ENCODE measurements at places on chromosomes 1 and 21. TPM values are rescaled to one million over a fixed set of nuclear protein-coding genes. Genes with fewer than 3 reads are reported as not detected.

The RGS8 gene
- total RNA-seq, result not detected

The RHEX gene
- 0.55 TPM for total RNA-seq

The OLFML3 gene
- 0.42 TPM for total RNA-seq

The FAM78B gene
- 0.22 TPM for total RNA-seq

The TNFRSF4 gene
- 15.5 TPM for total RNA-seq

The CD101 gene
- total RNA-seq, result 2.6 TPM

The KCNE1 gene
- 0.17 TPM for total RNA-seq

- DNase-seq, result no peak
Observed at GRCh38 chr1:118987468-118988185, 516 bp downstream of the TBX15 start.

DNA sequence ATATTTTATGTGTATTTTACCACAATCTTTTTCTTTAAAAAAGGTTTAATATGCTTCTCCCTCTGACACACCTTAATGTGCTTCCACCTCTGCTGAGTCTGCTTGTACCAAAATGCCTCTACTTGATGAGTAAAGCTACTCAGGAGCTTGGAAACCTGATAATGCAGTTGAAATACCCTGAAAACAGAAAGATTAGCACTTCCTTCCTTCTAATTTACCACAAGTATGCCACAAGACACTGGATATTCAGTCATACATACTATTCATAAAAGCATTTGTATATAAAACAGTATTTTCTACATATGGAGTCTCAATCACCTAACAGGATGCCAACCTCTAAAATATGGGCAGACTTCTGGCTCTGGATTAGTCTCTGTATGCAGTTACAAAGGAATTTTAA, 55.0 kb downstream of the SLC35D1 start:
- DNase-seq, result no peak

GRCh38 chr1:200496937-200497336, 87.1 kb upstream of the ZNF281 start:
- DNase-seq, result no peak

DNA sequence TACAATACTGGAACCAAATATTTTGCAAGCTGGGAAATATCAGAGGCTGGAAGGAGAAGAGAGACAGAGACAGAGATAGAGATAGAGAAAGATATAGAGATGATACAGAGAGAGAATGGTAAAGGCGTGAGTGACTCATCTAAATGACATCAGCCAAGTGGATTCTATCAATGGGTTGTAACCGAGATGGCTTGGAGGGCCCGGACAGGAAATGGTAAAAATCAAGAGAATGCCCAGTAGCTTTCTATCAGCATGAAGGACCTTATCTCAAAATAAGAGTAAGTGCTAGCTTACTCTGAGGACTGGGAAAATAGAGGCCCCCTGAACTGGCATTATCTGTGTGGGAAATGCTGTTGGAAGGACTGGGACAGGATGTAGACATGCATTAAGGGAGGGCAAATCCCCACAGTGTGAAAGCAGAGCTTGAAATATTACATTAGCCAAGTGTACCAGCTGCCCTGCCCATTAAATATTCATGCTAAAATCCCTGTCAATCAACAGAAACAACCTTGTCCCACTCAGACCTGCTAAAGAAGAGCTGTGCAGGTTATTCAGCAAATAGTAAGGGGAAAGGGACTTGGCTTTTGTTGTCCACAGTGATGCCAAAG, 76.6 kb upstream of the ZNF644 start:
- DNase-seq, result no peak

DNA sequence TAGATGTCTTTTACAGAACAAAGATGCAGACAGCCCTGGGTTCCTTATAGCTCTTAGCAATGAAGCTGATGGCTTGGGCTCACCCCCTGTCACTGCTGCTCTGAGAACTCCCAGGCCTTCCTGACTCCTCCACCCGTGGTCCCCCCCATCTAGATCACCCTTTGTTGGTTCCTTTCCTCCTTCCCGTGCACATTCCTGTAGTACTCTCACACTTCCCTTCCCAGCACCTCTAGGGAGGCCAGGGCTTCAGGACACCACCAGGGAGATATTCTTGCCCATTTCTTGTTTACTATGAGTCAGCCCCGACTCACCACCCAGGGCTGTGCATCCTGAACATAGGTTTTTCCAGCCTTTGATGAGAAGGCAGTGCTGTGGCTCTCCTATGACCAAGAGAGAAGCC, 14.4 kb upstream of the NOS1AP start:
- DNase-seq, result no peak

DNA sequence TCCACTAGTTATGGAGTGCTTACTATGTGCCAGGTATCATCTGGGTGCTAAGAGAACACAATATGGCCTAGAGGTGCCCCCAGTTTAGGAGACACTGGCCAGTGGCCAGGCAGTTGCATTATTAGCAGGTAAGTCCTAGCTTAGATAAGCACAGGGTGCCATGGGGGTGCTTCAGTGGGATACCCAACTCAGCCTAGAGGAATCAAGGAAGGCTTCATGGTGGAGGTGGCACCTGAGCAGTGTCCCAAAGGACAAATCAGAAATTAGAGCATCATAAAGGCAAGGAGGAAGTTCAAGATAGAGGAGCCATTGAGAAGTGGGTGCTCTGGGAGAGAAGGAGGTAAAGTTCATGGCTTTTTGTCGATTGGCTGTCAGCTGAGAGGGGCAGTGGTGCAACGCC, 31.9 kb upstream of the PKP1 start:
- DNase-seq, result no peak

GRCh38 chr1:175209493-175209921, 16.9 kb upstream of the KIAA0040 start:
- DNase-seq, result peak; percentile 41

DNA sequence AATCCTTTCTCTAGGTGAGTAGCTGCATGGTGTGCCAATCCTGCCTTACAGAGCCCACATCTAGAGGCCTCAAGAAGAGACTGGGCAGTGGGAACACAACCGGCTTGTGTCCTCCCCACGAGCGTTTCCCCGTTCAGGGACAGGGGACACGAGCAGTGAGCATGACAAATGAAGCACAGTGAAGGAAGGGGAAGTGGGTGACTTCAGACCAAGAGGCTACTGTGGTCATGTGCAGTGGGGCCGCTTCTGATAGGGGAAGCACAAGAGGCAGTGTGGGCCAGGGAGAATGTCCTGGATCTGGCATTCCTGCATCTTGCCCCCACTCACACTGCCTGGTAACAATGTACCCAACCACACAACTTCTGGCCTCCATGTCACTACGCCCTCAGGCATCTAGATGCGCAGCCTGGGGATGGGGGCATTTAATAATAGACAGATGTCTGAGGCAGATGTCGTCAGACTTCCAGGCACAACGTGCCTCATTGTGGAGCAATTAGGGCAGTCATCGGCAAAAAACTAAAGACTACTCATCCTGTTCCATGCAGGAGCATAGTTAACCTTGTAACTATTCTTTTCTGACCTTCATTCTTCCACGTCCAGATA, 155.6 kb upstream of the NBPF11 start:
- DNase-seq, result no peak

GRCh38 chr1:3465091-3465934, 10.8 kb downstream of the ARHGEF16 start:
- DNase-seq, result no peak

DNA sequence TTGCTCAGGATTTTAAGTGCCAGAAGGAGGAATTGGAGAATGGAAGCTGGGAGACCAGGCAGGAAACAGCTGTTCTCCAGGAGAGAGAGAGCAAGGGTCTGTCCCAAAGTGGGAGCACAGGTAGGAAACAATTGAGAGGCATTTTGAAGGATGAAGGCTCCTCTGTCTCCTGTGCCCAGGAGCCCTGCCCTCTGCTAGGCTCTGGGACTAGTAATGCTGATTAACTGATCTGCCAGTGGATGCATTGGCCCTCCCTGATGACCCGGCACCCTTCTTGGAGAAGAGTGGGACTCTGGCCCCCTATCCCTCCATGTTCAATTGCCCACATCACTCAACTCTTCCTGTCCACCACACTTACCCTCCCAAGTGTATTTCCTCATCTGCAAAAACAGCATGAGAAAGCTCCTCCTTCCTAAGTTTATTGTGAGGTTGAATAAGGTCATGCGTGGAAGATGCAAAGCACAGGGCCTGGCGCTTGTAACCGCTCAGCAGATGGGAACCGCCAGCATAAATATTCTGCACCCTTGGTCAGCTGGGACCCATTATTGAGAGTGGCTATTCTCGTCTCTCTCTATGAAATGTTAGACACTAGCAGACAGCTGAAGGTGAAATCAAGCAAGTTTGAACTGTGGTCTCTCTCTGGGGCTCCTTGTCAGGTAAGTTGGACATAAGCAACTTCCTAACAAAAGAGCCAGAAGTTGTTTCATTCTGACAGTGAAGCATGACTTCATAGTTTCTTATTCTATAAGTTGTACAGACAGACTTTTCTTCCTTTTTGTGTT, 63.0 kb upstream of the ANGPTL1 start:
- no peak for DNase-seq

- DNase-seq, result no peak
Observed at GRCh38 chr1:157985473-157985872, 8.0 kb upstream of the KIRREL1 start.

DNA sequence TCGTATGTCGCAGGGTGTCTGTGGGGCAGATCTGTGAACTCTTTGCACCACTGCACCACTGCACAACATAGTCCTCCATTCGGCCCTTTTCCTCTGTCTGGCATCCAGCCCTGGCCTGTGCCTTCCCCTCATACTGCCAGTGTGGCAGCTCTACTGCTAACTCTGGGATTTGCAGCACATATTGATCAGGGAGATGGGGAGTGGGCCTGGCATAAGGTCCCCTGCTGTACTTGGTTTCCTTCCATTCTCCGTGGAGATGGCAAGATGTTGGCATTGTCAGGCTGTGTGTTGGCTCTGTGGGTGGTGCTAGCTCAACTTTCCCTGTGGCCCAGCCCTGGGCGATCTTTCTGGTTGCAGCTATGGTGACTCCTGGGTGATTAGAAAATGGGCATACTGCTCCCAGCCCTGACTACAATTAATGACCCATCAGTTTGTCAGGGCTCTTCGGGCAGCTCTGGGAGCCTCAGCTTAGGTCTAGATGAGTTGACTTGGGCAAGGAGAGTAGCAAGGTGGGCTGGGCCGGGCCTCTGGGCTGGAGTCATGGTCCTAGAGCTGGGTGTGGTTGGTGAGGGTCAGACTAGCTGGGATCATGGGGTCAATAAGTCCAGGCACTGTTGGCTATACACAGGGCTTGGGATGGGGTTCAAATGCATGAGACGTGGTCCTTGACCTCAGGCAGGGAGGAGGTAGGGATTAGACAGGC, 11.4 kb downstream of the PTPRU start:
- no peak for DNase-seq

GRCh38 chr1:47508702-47509431, 71.0 kb downstream of the FOXD2 start:
- no peak for DNase-seq

GRCh38 chr1:110982320-110982719, 18.6 kb upstream of the LRIF1 start:
- peak; percentile 25 for DNase-seq

DNA sequence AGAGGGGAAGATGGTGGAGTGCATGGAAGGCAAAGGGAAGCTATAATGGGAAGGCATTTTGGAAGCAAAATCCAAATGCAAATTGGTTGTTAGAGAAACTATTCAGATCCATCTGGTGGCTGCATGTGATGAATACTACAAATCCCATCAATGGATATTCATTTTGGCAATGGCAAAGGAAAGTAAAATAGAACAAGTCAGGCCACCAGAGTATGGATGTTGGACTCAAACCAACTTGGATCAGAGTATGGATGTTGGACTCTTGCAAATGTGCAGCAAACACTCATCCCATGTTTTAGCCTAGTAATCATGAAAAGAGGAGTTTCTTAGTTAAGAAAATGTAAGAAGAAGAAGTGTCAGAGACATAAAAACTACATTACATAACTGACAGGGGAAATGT, 289.6 kb upstream of the DAB1 start:
- no peak for DNase-seq

DNA sequence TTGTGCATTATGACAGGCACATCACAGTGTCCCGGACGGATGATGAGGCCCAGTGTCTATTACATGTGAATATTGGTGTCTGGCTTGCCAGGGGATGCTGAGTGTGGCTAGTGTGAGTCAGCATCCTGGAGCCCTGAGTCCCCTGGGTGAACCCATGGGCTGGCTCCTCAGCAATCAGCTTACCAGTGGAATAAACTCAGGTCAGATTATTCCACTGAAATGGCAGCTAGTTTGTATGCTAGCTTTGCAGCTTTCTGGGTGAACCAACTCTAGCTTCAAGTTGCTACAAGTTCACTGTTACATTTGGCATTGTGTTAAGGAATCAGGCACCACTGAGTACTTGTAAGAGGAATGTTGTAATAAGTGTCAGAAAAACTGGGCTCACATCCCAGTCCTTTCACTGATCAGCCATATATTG, 23.9 kb upstream of the RPTN start:
- no peak for DNase-seq

GRCh38 chr1:65065524-65066418, 82.2 kb upstream of the AK4 start:
- DNase-seq, result no peak

All from CD4-positive, alpha-beta memory T cell (primary cell).